Foreskin keratinocyte (primary cell): ENCODE measurements at places on chromosomes 6 and 20. TPM values are rescaled to one million over a fixed set of nuclear protein-coding genes. Genes with fewer than 3 reads are reported as not detected.

The FILIP1 gene
- not detected in 2 replicates for total RNA-seq

The KCNK17 gene
- not detected in 2 replicates for total RNA-seq

The TRAPPC3L gene
- 0.07 and 0.20 TPM in 2 replicates for total RNA-seq

The LYRM4 gene
- 33.7 and 35.1 TPM in 2 replicates for total RNA-seq

The PLCB1 gene
- total RNA-seq = 0.14 and 0.41 TPM in 2 replicates

The TTK gene
- total RNA-seq = 31.7 and 38.8 TPM in 2 replicates

The SIM1 gene
- total RNA-seq = not detected in 2 replicates

The ASIP gene
- total RNA-seq = not detected in 2 replicates

The C6orf15 gene
- 0.11 and 0.68 TPM in 2 replicates for total RNA-seq

The SYNGAP1 gene
- 3.3 and 7.6 TPM in 2 replicates for total RNA-seq

The BEND3 gene
- total RNA-seq = 8.3 and 8.4 TPM in 2 replicates

The CLIC5 gene
- total RNA-seq = not detected in 2 replicates

The FAM229B gene
- total RNA-seq = 12.9 and 17.7 TPM in 2 replicates

The TCP11 gene
- total RNA-seq = 0.07 TPM in 1 of 2 replicates, not detected in the other

The EPPIN gene
- total RNA-seq = not detected in 2 replicates

The ENPP5 gene
- 0.74 and 1.4 TPM in 2 replicates for total RNA-seq

The SAMD5 gene
- 1.4 and 2.6 TPM in 2 replicates for total RNA-seq

The UBE2C gene
- 148 and 198 TPM in 2 replicates for total RNA-seq

The GDAP1L1 gene
- not detected in 2 replicates for total RNA-seq

The TGM2 gene
- total RNA-seq = 17.4 and 41.2 TPM in 2 replicates

The GGTLC1 gene
- not detected in 2 replicates for total RNA-seq

The TFAP2D gene
- total RNA-seq = not detected in 2 replicates
